Stimulated activated CD8-positive, alpha-beta memory T cell treated with anti-CD3 and anti-CD28 coated beads, Interleukin-15, amount 100 ng/mL, for 24 hours (primary cell): ENCODE measurements at places on chromosomes 1 and 21.

- no peak for DNase-seq
Measured at GRCh38 chr1:72946903-72947499, 664.7 kb upstream of the NEGR1 start.

- DNase-seq: no peak
Measured at GRCh38 chr1:228009828-228010775, 3.3 kb downstream of the WNT3A start.

- no peak for DNase-seq
Measured at GRCh38 chr1:37250371-37250770, 216.1 kb upstream of the GRIK3 start.

- no peak for DNase-seq
Measured at GRCh38 chr1:204359131-204359473, 627 bp downstream of the PLEKHA6 start.

DNA sequence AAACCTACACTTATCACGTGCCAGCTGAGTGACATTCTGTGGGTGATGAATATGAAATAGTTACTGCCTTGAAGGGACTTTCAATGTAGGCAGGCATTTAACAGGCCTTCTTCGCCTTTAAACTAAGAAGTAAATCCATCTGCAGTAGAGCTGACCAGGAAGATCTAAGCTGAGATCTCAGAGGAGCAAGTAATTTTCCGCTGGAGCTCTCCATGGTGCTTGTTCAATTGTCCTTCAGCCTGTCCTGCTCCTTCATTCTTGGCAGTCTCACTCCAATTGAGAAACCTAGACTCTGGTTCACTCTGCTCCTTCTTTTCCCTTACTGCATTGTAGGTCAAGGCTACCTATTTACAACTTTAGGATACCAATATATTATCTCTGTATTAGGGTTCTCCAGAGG lies 183.5 kb downstream of the HMCN1 start:
- DNase-seq: no peak

DNA sequence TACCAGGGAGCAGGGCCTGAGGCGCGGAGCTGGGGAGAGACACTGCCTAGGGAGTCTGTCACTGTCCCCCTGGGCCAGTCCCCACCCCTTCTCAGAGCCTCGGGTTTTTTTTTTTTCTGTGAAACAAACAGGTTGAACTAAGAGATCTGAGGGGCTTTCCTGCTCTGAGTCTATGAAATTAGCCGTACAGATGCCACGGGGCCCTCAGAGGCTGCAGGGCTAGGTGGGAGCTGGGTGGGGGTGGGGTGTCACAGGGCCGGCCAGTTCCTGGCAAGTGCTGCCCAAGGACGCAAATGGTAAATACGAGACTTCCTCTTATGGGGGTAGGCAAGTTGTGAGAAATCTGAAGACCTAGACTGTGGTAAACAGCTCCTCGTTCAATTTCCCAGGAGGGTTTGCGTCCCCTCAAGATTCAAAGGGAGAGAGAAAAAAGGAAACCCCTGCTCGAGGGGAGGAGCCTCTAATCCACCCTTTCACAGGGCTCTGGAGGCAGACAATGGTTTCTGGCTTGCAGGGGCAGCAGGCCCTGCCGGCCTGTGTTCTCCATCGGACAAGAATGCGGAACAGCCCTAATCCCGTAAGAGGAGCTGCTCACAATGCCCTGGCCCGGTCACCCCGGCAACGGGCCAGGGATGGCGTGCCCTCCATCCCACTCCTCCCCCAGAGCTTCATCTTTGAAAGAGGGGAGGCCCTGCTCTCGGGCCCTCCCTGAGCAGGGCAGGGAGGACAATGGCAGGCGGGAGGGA lies 7.8 kb downstream of the NUAK2 start:
- no peak for DNase-seq

DNA sequence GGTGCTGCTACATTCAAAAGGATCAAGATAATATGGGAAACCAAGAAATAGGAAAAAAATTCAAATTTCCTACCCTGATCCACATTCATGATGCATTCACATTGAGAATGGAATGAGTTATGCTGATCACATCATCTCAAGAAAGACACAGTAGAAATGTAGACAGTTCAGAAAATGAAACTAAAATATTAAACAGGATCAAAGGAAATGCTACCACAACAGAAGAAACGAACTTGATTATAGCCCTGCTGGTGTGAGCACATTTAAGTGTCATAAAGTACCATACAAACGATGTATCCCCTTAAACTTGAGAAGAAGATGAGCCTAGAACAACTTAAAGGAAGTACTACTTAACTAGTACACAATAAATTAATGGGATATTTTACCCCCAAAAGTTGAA lies 21.3 kb downstream of the SYDE2 start:
- no peak for DNase-seq
